ENCODE measurements at places on chromosomes 4 and X.

GRCh38 chr4:20544645-20545044 is 155.6 kb upstream of the PACRGL start:
- DNase-seq: no peak

DNA sequence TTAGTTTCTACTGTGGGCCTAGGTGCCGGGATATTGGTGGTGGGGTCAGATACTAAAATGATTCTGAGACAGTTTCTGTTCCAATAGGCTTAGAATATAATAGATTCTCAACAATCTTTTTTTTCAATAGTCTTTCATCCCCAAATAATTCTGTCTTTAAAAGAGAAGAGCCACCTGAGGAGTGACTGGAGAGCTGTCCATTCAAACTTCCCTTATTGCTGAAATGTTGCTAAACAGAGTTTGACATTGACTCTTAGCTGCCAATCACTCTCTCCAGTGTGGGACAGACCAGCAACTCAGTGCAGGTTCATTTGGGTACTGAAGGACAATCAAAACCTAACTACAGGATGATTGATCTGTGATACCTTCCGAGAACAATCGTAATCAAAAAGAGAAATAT is 12.4 kb upstream of the ADH7 start:
- DNase-seq: no peak

DNA sequence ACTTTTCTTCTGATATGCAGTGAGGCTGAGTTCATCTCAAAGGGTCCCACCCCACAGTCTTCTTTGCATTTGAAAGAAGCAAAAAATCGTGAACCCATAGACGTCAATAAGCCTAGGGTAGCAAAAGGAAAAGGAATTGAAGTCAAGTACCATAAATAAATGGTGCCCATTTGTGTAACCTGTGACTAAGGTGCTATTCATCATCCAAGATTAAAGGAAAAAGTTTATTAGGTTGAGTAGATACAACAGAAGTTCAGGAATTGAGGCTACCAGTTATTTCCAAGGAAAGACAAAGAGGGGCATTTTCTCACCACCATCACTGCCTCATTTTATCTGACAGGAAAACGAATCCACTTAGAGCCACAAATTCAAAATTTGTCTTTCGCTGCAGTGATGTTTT is 18.8 kb upstream of the GRSF1 start:
- no peak for DNase-seq

DNA sequence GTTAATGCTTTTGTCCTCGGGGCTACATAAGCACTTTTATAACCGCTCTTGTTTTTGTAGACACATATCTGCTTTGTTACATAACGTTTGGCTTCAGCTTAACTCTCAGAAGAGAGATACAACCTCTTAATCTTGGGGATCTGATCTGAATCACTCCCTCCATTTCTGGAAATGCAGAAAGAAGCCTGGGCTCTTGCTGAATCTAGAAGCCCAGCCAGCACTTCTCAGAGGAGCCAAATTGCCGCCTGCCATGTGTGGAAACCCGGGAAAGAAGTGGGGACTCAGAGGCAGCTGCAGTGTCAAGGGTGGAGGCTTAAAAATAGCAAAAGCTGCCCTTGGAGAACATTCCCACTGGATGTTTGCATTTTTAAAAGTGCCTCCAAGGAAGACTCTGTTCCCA is 69.3 kb upstream of the LDB2 start:
- DNase-seq: no peak

DNA sequence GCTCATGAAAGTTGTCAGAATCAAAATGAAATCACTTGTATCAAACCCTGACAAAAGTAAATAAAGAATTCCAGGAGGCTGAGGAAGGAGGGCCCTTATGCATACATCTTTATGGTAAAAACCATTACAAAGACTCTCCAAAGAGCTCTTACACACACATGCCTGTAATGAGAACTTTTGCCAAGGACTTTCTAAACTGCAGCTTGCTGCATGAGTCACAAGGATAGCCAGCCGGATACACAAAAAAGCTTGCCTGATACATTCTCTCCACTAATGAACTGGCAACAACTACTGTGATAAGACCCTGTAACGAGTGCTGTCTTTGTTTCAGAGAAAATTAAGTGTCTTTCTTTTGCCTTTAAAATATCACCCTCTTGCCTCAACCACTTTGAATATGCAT is 618.1 kb downstream of the PPP4R3C start:
- DNase-seq: no peak

DNA sequence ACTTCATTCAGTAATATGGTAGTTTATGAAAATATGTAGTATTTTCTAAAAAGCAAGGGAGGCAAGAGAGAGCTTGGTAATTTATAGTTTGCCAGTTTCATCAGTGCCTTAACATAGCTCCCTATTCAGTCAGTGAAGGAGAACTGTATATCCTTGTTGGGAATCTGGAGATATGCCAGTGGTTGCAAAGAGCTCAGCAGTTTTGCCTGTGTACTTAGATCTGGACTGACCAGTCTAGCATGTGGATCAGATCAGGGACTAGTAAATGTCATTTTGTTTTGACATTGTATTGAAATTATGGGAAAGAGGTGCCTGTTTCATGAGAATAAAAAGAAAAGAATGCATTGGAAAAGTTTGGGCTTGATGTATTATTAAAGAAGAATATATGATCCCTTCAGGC is 88.6 kb downstream of the ZIC3 start:
- no peak for DNase-seq

DNA sequence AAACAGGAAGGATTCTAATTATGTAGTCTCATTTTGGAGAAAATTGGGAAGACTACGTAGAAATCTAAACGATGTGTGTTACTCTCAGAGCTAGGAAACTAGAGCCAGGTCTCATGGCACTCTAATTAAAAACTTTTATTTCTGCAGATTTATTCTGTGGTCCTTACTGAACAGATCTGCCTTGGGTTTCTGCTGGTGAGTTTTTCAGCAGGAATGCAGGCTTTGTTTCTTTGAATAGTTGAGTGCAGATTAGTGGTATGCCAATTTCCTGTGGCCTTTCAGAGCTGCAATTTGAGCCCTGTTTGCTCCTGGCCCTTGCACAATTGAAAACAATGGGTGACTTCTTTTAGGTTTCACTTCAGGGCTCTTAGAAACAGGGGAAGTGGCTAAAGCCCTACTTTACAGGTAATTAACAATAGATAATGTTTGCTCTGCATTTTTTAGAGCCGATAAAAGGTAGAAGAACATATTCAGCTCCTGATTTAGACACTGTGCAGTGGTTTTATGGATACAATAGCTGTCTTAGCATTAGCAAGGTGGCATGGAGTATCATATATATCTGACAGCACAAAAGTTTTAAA is 21.8 kb downstream of the SPRY1 start:
- DNase-seq: no peak

- no peak for DNase-seq
These were observed 1576.0 kb downstream of the RPA4 start for GRCh38 chrX:98459669-98460068.

GRCh38 chr4:24794916-24795665 is at the start of gene SOD3:
Gene SOD3 (plus strand): TSS chr4:24795573. CDS start chr4:24799522, 3,949 bp downstream.
- no peak for DNase-seq

GRCh38 chr4:99810536-99810935 is 6.1 kb upstream of the DAPP1 start:
- DNase-seq: no peak

- no peak for DNase-seq
These were observed 96.5 kb downstream of the RNF150 start for GRCh38 chr4:141036786-141037185.

All from stimulated activated CD4-positive, alpha-beta T cell treated with anti-CD3 and anti-CD28 coated beads, Interleukin-1b, Interleukin-23, amount 100 ng/mL, for 24 hours (primary cell).